ENCODE measurements at places on chromosomes 13 and 19. TPM values are rescaled to one million over a fixed set of nuclear protein-coding genes. Genes with fewer than 3 reads are reported as not detected.

- DNase-seq: no peak
Observed at GRCh38 chr13:83333614-83334388, 548.5 kb downstream of the SLITRK1 start.

NALCN gene
- 0.32 TPM for polyA plus RNA-seq

KCNC3 gene
- polyA plus RNA-seq: 0.69 TPM

GPR183 gene
- 1.5 TPM for polyA plus RNA-seq

KLK5 gene
- polyA plus RNA-seq: not detected

NTF4 gene
- 4.9 TPM for polyA plus RNA-seq

DNA sequence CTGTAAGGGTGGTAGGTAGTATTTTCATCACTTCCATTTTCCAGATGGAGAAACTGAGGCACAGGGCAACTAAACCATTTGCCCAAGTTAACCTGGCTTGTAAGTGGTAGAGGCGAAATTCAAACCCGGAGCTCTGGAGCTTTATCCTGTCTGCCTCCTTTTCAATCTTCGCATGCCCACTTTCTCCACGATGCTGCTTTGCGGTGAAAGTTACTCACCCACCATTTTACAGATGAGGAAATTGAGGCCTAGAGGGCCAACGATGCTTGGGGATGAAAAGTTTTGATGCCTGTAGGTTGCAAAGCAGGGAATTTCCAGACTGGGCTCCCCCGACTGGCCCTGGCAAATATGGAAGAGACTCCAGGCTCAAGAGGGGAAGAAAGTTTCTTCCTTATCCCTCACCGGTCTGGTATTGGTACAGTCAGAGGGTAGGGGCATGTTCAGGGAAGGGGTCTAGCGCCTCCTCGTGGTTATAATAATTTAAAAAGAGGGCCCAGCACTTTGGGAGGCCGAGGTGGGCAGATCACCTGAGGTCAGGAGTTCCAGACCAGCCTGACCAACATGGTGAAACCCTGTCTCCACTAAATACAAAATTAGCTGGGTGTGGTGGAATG, 1.9 kb upstream of the SH2D3A start:
- DNase-seq: no peak
